HCT116 (cell line): ENCODE measurements at places on chromosomes 1 and 21.

DNA sequence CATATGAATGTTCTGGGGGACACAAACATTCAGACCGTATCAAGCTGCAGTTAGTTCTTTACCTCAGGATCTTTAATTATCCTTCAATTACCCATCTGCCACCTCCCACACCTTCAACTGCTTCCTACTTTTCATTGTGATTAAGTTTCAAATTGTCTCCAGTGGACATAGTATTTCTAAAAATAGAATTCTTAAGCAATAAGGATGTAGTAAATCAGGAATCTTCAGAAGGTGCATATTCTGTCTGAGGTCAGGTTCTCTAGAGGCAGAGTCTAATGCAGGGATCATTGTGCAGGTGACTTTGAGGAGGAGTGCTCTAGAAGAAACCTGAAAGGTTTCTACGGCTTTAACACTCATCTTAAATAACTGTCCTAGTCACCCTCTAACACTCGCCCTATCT is 102.6 kb upstream of the PPP2R5A start:
- no peak for DNase-seq

- no peak for DNase-seq
Observed at GRCh38 chr1:224500796-224501195, 66.2 kb upstream of the WDR26 start.

DNA sequence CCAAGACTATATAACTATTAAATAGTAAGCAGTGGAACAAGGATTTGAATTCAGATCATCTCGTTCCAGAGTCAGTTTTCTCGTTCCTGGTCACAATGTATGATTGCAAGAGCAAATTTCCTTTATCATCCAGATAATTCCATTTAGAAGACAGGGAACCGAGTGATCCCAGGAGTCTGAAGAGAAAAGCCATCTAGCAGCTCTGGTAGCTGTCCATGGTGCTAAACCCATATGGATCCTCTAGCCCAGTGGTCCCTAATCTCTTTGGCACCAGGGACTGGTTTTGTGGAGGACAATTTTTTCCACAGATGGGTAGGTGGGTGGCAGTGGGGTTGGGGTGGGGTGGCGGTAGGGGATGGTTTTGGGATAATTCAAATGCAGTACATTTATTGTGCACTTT is 229.4 kb downstream of the PTPRU start:
- DNase-seq: no peak

- DNase-seq: no peak
Observed at GRCh38 chr1:177208920-177209319, 38.2 kb downstream of the BRINP2 start.

- DNase-seq: no peak
Observed at GRCh38 chr1:32981003-32981901, 16.6 kb upstream of the RNF19B start.

DNA sequence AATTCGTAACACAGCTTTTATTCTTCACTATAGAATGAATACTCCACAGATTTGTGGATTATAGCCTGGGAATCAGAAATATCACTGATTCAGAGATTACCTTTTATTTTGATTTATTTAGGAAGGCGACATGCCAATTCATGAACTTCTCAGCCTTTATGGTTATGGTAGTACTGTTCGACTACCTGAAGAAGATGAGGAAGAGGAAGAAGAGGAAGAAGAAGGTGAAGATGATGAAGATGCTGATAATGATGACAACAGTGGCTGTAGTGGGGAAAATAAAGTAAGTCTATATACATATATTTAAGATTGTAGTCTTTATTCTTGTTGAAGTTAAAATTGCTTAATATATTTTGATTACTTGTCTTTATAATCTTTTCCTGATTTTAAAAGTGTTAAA is 33.1 kb downstream of the MIER1 start:
- no peak for DNase-seq

DNA sequence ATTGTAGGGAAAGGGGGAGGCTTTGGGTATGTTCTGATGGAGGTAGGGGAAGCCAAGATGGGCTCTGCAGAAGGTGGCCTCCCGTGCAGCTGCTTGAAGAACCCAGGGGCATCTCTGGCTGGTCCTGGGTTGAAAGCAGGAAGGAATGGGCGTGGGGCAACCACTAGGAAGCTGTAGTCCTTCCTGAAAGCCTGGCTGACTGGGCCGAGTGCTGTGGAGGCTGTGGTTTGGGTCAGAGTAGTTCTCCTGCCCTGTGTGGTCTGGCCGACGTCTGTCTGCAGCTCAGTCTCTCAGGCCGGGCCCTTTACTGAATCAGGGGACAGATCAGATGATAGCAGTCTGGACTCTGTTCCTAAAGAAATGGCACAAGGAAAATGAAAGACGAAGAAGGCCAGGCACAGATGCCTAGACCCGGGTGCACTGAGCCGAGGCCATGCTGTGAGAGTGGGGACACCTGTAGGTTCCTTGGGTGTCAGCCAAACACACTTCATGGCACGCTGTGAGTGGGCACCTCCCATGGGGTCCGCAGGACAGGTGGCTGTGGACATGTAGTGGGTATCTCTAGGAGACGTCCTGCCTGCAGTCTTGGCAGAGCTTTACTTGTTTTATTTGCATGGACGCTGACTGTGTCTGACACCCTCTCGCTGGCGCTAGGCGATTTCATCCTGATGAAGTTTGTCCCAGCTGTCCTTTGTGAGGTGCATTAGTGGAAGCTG is 87.0 kb downstream of the POFUT2 start:
- no peak for DNase-seq

- DNase-seq: no peak
Observed at GRCh38 chr1:208047476-208047934, 136.6 kb upstream of the CD34 start.

DNA sequence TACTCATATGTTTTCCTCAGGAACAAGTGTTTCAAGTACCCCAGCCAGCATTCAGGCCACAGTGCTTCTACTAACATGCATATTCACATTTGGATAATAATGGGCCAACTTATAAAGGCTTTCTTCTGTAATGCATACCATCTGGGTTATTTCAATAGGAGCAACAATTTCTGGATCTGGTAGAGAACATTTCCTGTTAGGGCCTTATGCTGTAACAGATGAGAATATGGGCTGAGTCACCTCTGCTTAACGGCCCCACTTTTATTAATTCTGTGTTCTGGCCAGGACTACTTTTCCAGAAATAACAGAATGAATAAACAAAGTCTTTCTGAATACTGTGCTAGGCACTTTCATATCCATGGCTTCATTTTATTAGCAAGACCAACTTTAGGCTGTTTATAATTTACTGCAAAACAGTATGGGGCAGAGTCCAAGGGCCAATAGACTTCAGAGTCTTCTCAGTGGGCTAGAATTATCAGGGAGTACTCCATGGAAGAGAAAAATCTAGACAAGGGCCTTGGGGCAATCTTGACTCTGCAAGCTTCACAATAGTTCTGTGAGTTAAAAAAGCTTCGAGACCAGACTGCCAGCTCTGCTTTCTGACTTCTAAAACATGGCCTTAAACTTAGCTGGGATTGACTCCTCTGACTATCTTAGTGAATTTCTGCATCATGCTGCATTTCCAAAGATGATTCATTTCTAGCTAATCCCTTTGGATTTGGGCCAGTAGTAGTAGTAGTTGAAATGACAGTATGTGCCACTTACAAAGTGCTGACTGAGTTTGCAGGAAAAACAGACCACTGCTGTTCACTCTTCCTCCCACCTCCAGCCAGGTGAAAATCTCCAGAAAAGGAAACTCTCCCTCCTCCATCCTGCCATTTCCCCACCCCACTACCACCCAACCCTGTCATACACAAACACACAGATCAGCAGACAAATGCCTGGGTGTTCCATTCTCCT is 8.2 kb upstream of the SSX2IP start:
- peak; percentile 36 for DNase-seq

GRCh38 chr1:192867180-192867579 is 58.3 kb downstream of the RGS2 start:
- no peak for DNase-seq

DNA sequence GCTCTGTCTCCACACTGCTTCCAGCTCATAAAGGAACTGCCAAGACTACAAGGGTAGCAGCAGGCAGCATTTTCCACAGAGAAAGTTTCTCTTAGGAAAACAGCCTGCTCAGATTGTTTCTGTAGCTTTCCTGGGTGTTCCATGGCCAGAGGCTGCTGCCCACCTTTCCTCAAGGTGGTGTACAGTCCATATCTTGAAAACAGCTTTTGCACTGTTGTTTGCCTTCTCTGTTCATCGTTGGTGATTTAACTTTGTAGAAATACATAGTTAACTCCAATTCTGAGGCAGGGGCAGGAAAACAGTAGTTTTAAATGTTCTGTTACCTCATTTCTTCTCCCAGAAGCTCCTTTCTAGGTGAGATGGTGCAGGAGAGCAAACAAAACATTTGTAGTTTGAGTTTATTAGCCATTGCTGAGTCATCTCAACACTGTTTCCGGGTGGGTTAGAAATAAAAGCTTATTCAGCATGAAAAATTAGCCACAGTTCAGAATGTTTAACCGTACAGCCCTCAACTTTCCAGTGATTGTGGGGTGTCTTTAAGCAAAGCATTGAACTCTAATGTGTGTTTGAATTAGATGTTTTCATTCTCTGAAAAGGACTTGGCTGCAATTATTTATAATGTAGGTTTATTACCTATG is 41.7 kb downstream of the DIP2A start:
- DNase-seq: no peak

- DNase-seq: peak; percentile 65
Observed at GRCh38 chr1:43270421-43271095, 775 bp downstream of the TMEM125 start.

GRCh38 chr1:165843304-165843703 is 15.9 kb downstream of the UCK2 start:
- no peak for DNase-seq

DNA sequence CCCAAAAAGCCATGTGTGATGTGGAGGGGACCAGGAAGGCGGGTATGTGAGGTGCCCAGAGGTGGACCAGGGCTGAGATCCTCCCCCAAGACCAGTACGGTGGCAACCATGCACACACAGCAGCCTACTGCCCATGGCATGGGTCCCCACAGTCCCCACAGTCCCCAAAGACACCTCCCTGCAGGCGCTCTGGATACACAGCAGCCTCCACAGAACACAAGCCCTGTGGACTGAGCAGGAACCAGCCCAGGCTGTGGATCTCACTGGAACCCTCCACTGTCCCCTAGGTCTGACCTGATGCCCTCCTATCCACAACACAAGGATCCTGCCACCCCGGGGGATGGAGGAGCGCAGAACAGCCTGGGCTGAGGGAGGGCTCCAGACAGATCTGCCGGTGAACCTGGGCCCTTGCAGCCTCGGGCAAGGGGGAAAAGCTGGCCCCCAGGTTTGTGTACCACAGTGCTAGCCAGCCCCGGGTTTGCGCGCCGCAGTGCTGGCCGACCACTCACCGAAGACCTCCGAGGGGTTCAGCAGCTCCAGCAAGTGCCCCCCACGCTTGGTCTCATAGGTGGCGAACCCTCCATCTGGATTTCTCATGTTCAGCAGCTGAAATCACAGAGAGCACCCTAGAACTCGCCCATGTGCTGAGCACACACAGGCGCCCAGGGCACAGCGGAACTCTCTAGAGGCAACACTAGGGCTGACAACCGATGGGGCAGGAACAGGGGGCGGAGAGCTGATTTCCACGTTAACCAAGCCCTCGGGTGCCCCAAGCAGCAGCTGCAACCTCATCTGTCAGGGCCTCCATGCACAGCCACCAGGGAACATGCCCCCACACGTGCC is 22.1 kb upstream of the SPATC1L start:
- DNase-seq: no peak

GRCh38 chr1:23102289-23102688 is 66.4 kb downstream of the LUZP1 start:
- DNase-seq: no peak
